ENCODE measurements at places on chromosomes 5 and 9.
A peak's percentile ranks its signal among the peaks of the same experiment; 100 is the strongest.

GRCh38 chr9:100277166-100277979, 75.4 kb downstream of the TEX10 start:
- no peak for DNase-seq

GRCh38 chr9:133734590-133735414, 3.4 kb downstream of the SARDH start:
- no peak for DNase-seq

DNA sequence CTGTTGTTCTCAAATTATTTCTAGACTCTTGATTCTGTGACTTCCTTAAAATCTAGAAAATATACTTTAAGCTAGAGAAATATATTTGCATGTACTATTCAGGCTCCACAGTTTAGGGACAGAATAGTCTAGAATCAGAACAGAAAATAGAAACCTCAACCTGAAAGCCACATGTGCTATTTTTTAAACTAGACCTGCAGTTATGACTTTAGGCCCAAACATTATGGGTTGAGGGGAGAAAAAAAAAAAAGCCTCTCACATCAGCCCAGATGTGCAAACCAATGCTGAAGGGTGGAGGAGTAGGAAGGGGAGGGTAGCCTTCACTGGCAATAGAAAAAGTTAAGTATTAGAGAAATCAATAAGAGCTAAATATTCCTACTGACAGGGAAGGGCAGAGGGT, 35.7 kb downstream of the ELL2 start:
- peak; percentile 50 for DNase-seq

DNA sequence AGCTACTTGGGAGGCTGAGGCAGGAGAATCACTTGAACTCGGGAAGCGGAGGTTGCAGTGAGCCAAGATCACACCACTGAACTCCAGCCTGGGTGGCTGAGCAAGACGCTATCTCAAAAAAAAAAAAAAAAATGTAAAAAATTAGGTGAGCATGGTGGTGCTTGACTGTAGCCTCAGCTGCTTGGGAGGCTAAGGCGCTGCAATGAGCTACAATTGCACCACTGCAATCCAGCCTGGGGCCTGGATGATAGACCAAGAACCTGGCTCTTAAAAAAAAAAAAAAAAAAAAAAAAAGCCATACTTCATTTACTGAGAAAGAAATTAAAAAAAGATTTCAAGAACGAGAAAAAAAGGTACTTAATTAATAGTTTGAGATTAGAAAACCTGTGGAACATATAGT, 62.1 kb downstream of the SVEP1 start:
- no peak for DNase-seq

DNA sequence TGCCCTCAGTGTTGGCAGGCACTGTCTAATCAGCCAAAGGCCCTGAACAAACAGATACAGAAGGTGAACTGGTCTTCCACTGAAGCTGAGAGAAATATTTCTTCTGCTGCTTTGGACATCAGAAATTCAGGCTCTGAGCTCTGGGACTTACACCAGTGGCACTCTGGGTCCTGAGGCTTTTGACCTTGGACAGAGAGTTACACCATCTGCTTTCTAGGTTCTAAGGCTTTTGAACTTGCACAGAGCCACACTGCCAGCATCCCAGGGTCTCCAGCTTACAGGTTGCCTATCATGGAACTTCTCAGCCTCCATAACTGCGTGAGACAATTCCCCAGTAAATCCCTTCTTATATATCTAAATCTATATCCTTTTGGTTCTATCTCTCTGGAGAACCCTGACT, 326.7 kb downstream of the MLLT3 start:
- no peak for DNase-seq

GRCh38 chr5:115857057-115857479, 15.3 kb downstream of the AP3S1 start:
- no peak for DNase-seq

DNA sequence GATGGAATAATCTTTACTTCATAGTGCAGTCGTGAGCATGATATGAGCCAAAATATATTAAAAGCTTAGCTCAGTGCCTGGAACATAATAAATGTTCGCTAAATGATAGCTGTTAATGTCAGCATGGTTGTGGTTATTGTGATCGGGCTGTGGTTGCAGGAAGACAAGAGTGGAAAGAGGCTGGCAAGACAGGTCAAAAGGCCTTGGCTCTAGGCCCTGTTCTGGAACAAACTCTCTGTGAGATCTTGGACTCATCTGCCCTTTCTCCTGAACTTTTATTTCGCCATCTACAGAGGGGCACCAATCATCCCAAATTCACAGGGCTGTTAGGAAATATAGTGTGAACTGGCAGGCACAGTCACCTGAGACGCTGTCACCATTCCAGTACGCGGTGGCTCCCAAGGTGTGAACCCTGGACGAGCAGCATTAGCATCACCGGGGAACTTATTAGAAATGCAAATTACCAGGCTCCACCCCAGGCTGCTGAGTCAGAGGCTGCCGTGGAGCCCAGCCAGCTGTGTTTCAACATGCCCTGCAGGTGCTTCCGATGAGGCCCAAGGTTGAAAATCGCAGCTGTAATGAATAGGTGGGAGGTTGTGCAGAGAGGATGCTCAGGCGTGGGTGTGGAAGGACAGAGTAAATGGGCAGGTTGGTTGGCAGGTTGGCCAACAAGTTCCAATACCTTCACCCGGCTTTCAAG, 50.2 kb upstream of the SAP30L start:
- DNase-seq, result no peak

GRCh38 chr5:25255128-25255527, 610.4 kb upstream of the CDH10 start:
- no peak for DNase-seq

- DNase-seq, result no peak
Observed at GRCh38 chr9:124298646-124299235, 41.0 kb downstream of the NEK6 start.

GRCh38 chr5:112960315-112960714, 16.3 kb upstream of the DCP2 start:
- DNase-seq, result no peak

GRCh38 chr9:93010056-93010455, 48.4 kb upstream of the SUSD3 start:
- DNase-seq, result no peak

DNA sequence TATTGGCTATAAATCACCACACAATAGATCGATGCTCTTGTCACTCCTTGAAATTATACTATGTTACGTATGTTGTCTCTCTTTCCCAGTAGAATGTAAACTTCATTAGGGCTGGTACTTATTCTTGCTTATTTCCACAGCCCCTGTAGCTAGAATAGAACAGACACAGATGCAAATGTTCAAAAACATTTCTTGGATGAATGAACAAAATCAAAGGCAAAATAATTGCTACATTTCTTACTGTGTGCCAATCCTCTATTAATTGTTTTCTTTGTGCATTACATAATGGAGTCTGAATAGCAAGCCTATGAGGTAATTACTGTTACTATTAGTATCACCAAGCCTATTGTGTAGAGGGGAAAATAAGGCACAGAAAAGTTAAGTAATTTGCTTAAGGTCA, 725 bp upstream of the OR13C2 start:
- no peak for DNase-seq

- no peak for DNase-seq
Observed at GRCh38 chr5:133794771-133795415, 173.5 kb downstream of the C5orf15 start.

- no peak for DNase-seq
Observed at GRCh38 chr9:37988041-37988440, 81.0 kb downstream of the SHB start.

DNA sequence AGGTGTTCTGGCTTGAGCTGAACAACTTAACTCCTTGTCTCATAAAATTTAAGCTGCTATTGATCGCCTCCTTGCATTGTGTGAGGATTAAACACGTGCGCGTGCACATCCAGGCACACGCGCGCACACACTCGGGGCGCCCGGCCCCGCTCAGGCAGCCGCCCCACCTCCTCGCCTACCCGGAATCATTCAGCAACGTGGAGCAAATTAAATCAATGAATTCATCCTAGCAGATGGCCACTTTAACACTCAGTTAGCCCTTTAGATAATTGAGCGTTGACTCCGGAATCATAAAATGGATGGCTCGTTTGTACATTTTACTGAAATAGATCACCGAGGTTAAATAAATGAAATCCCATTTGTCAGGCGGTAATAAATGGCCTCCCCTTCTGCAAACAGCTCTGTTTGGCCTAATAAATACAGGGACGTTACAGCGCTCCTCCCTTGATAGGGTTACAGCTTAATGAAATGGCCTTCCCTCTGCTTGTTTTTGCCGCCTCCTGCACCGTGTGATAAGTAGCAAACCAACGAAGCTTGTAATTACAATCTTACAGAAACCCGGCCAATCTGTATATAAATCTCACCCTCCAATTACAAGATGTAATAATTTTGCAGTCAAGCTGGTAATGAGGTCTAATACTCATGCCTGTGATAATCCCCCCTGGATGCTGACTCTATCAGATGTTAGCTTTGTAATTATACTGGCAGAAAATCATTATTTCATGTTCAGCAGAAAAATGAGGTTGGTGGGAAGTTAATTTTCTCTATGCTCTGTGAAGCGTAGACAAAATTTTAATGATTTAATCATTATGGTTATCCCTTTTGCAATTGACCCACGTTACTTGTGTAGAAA, 229.7 kb upstream of the IRX4 start:
- DNase-seq, result no peak

GRCh38 chr9:114005371-114006154, 72.5 kb downstream of the AMBP start:
- DNase-seq, result no peak

- DNase-seq, result no peak
Observed at GRCh38 chr9:126171641-126172040, 155.0 kb upstream of the MVB12B start.

- no peak for DNase-seq
Observed at GRCh38 chr9:16743375-16743774, 127.1 kb downstream of the BNC2 start.

DNA sequence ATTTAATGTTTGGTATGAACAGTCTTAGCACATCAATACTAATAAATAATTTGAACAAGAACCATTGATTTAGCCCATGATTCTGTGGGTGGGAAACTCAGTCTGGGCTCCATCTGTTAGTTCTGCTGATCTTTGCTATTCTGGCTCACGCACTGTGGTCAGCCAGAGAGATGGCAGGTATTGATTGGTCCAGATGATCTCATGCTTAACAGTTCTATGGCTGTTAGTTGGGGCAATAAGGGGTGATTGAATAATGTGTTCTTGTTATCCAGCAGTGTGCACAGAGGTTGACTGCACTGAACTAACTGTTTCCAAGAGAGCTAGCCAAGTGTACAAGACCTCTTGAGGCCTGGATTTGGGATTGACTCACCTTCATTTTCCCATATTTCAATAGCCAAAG, 824.3 kb downstream of the SEMA5A start:
- DNase-seq, result no peak

GRCh38 chr5:67542479-67542878, 345.9 kb upstream of the CD180 start:
- DNase-seq, result no peak

DNA sequence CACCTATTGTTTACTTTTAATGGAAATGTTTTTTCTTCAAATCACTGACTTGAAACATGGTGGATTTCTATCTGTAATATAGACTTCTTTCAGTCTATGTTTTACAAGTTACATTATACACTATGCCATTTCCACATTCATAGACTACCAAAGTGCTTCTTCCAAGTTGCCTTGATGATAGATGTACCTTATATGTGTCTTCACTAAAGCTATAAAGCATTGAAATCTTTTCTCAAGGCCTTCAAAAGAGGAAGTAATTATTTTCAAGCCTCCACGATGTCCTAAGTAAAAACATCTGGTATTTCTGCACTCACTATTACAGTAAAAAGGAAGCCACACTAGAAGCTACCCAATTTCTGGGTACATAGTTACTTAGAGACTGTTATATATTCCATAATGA, 113.3 kb downstream of the FGF10 start:
- DNase-seq, result no peak

DNA sequence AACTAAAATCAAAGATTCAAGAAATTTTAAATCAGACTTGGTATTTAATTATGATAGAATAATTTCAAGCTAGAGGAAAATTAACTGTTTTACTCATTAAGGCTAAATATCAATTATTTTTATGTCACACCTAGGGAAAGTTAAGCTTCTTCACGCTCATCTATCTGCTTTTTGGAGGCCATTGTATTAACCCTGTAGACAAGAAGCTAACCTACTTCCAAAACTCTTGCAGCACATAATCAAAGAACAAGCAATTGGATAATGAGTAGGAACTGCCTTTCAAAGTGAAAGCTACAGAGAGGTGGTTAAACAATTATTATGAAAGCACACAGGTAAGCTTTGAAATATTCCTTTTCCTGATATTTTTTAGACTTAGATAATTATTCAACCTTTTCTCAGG, 6.7 kb downstream of the EBF1 start:
- no peak for DNase-seq

GRCh38 chr9:2872931-2873323, 29.0 kb upstream of the PUM3 start:
- DNase-seq, result peak; percentile 25

- no peak for DNase-seq
Observed at GRCh38 chr9:94945197-94946144, 219.0 kb downstream of the AOPEP start.

DNA sequence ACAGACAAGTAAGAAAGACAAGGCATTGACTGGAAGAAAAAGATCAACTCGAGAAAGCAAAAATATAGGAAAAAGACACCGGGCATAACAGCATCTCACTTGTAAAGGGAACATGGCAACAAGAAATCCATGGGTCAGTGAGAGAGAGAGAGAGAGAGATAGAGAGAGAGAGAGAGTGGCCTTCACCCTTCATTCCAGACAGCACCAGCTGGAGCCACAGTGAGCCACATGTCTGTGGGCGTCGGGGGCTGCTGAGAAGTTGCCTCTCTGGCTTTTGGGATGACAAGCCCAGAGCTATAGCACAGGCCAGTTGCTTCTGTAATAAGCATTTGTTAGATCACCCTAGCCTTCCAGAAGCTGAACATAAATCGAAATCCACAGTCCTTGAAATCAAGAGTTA, 20.3 kb upstream of the ENC1 start:
- no peak for DNase-seq

GRCh38 chr9:5288591-5288990, 15.9 kb downstream of the RLN2 start:
- no peak for DNase-seq

DNA sequence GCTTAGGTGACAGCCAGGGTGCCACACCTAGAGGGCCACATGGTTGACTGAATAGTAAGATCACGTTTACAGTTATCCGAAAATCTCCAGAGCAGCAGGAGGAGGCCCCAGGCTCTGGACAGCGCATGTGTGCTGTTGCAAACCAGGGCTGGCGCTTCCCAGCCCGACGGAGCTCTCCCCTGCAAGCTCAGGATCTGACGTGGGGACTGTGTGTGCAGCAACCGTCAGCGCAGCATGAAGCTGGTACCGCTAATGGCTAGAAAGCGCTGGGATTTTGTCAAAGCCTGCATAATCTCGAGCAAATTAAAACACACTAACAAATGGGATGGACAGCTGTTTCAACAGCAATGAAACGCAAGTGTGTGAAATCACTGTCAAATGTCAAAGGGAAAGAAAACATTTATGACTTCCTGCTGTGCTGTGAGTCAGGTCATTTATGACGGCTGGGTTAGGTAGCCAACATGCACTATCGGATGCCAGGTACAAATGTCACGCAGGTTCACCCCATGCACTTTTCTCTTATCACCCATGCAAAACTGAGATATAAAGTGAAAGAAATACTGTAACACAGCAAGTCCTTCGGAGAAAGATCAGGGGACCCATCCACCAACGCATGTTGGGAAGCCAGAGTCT, 7.5 kb downstream of the SURF4 start:
- no peak for DNase-seq

- no peak for DNase-seq
Observed at GRCh38 chr9:1495282-1496030, 445.3 kb downstream of the DMRT2 start.

GRCh38 chr9:32877103-32877502, 93.8 kb downstream of the TMEM215 start:
- DNase-seq, result no peak

- no peak for DNase-seq
Observed at GRCh38 chr5:1765141-1765879, 34.3 kb downstream of the MRPL36 start.

Data from activated CD4-positive, alpha-beta T cell treated with anti-CD3 and anti-CD28 coated beads, Interleukin-2, amount 50 U/mL, for 16 hours (primary cell).